ENCODE measurements at places on chromosomes 5 and 9.
A peak's percentile ranks its signal among the peaks of the same experiment; 100 is the strongest.

DNA sequence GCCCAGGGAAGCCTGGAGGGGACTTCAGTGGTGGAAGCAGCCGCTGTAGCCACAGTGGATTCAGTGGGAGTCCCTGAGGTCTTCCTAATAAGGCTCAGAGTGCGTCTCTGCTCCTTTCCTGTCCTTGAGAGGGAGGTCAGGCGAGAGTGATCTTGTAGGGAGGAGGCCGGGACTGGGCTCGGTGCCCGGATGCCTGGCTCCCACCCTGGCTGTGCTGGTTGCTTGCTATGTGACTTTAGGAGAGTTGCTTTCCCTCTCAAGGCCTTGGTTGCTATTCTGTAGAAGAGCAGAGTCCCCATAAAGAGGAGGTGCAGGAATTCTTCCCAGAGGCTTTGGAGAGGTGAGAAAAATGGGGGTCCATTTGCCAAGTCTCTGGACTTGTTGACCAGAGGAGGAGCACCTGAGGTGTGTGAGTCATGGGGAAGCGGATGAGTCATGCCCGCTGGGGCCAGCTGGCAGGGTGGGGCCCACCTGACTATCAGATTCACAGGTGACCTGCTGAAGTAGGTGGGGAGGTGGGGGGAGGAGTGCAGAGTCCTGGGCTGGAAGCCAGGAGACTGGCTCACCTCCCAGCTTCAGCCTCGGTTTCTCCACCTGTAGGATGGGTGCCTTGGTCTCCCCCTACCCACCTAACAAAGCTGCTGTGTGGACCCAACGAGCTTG lies 13.8 kb downstream of the GSN start:
- peak; percentile 5 for DNase-seq

GRCh38 chr9:21320465-21320864 lies 14.7 kb downstream of the KLHL9 start:
- DNase-seq: no peak

- DNase-seq: no peak
These were observed 110.0 kb upstream of the PRR16 start for GRCh38 chr5:120354126-120354525.

DNA sequence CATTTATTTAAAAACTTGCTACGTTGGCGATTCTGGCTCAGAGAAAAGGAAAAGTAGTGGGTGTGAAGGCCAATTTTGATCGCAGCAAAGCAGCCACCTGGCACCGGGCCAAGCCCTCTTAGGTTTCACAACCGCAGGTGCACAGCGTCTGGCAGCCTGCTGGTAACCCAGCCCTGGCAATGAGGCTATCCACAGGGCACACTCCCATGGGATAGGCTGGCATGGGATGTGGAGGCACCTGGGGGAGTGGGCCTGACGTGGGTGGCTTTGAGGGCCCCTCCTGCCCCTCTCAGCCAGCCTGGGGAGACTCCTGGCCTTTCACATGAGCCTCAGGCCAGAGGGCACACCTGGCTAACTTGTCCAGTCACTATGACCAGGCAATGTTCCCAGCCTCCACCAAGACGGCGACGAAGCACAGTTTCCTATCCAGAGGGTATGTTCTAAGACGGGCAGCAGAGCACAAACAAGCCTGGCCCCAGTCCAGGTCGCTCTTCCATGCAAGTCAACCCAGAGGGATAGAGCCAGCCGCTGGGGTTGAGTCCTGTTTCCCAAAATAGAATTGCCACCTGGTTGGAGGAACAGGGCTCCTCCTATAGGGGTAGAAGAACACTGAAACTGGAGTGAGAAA lies 19.0 kb downstream of the CMBL start:
- DNase-seq: peak; percentile 94

DNA sequence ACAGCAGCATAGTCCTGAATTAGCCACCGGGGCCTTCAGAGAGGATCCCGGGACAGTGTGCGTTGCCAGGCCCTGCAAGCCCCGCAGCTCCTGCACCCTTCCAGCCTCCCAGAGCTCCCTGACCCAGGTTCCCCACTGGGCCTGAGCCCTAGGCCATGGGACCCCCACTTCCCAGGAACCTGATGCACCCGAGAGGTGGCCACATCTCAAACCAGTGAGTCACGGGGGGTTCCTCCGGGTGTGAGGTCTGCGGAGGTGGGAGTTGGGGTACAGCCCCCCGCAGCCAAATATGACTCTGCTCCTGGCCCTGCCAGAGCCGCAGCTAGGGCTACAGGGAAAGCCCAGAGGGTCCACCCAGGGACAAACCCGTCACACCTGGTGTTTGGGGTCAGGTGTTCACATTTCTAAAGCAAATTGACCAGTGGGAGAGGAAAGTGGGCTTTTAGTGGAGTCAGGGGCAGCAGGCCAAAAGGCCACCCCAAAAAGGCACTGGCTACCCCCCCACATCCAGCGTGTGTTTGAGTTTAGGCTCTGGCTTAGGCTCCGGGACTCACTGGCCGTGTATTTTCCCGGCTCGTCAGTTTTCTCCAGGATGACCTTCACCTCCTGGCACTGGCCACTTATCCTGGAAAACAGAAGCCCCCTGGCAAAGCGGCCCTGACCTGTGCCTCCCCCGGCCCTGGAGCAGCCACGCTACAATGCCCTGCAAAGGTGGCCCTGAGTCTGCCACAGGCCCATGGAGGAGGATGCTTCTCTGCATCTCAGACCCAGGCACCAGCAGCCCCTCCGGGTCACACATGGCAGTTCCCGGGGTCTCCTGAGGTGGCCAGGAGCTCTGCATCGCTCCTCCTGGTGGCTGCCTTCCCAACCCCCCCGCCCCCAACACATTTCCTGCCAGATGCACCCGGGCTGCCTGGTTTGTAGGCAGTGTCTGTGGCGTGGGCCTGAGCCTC lies 17.4 kb upstream of the OBP2B start:
- no peak for DNase-seq

- no peak for DNase-seq
These were observed 677.7 kb upstream of the KLF4 start for GRCh38 chr9:108167136-108167900.

DNA sequence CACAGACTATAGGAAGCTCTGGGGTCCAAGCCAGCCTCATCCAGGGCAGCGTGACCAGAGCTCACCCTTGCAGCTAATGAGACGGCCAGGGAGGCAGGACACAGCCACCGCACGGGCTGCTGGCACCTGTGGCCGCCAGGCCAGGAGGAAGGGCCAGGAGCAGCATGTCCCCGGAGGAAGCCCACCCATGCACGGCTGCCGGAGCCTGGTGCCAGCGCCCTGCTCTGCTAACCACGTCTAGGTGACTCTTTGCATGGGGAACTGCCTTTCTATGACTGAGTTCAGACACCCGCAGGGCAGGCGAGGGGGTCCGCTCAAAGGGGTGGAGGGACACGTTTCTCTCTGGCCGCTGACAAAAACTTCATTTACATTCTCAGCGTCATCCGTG lies 68.5 kb upstream of the SARDH start:
- DNase-seq: no peak

DNA sequence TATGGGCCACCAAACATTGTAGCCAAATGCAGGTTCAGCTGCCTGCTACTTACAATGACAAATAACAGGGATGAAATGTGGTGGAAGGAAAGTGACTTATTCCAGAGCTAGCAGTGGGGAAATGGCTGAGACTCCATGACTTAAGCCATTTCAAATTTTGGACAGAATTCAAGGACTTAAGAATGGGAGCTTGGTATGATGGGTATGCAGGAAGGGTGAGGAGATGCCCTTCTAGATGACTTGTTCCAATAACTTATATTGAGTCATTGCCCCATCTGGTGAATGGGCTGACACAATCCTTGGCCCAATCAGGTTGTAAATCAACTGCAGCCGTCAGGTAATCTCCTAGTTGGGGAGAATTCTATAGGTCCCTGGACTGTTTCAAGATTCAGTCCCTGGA lies 230.7 kb upstream of the SGCD start:
- DNase-seq: no peak

DNA sequence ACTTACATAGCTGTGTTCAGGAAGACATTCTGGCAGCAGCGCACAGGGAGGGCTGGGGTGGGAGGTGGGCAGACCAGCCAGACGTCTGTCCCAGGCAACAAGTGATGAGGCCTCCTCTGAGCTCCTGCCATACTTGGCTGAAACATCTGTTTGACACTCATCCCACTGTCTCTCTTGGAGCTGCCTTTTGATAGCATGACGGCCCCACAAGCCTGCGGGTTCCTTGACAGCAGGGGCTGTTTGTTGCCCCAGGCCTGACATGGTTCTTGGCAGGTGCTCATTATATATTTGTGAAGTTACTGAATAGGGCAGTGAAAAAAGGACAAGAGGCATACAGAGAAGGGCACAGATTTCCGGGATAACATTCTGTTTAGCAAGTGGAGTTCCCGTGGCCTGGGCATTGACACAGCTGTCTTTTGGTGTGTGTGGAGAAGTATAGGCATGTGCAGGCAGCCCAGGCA lies 22.2 kb upstream of the B4GALT1 start:
- no peak for DNase-seq

GRCh38 chr9:88481933-88482332 lies 53.0 kb upstream of the NXNL2 start:
- no peak for DNase-seq

GRCh38 chr5:52825826-52826225 lies 38.1 kb downstream of the ITGA1 start:
- no peak for DNase-seq

DNA sequence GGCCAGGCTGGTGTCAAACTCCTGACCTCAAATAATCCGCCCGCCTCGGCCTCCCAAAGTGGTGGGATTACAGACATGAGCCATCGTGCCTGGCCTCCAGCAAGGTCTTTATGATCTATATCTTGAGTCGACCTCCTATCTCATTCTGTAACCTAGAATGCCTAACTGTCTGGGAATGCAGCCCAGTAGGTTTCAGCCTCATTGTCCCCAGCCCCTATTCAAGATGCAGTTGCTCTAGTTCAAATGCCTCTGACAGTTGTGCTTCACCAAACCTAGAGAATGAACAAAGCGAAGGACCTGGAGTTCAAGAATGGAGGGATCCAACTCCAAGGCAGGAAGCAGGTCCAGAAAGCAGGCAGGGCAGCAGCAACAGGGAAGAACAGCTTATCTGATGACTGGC lies 30.8 kb downstream of the GLRX start:
- no peak for DNase-seq

- DNase-seq: no peak
These were observed 2.7 kb downstream of the ANKRD33B start for GRCh38 chr5:10566543-10567068.

- DNase-seq: no peak
These were observed 5.6 kb upstream of the PAM start for GRCh38 chr5:102749416-102750030.

GRCh38 chr5:14424011-14424685 lies 157.4 kb upstream of the OTULINL start:
- no peak for DNase-seq

DNA sequence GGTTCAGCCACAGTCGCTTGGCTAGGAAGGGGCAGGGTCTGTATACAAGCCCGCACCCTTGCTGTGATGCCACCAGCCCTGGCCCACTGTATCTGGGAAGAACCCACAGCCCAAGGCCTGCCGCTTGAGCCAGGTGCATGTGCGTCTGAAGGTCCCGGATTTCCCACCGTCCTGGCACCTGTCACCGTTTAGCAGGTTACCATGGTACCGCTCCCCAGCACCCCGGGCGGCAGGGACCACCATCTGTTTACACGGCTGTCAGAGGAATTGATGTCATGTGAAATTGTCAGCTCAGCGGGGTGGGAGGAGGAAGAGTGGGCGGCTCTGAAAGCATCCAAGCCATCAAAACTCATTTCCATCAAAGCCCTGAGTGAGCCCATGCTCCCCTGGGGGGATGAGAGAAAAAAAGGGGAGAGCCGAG lies 92.7 kb downstream of the HRH2 start:
- no peak for DNase-seq

- no peak for DNase-seq
These were observed 24.1 kb upstream of the PTGS1 start for GRCh38 chr9:122346478-122347347.

- no peak for DNase-seq
These were observed 126.3 kb downstream of the EFNA5 start for GRCh38 chr5:107544476-107544875.

DNA sequence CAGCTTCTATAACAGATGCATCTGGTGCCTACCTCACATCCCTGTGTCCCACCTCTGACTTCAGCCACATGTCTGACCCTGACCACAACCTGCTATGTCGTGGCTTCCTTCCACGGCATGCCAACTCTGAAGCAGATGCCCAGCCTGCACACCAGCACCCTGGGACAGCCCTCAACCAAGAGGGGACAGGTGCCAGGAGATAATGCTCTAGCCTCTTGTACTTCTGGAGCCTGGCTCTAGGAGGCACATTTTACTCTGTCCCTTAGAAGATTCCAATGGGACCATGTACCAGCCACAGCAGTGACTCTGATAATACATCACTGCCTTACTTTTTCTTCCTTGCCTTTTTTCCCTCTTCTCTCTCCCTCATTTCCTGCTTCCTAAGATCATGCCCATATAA lies 51.4 kb downstream of the EBF1 start:
- DNase-seq: no peak

GRCh38 chr5:58950224-58950623 lies 367.3 kb downstream of the RAB3C start:
- DNase-seq: no peak

GRCh38 chr5:107680799-107681198 lies 10.1 kb upstream of the EFNA5 start:
- no peak for DNase-seq

- no peak for DNase-seq
These were observed 1.6 kb upstream of the LCN8 start for GRCh38 chr9:136759436-136760325.

- DNase-seq: no peak
These were observed 69.2 kb upstream of the SH3GL2 start for GRCh38 chr9:17509701-17510100.

GRCh38 chr9:96501633-96502538 lies 51.9 kb downstream of the HABP4 start:
- DNase-seq: no peak

DNA sequence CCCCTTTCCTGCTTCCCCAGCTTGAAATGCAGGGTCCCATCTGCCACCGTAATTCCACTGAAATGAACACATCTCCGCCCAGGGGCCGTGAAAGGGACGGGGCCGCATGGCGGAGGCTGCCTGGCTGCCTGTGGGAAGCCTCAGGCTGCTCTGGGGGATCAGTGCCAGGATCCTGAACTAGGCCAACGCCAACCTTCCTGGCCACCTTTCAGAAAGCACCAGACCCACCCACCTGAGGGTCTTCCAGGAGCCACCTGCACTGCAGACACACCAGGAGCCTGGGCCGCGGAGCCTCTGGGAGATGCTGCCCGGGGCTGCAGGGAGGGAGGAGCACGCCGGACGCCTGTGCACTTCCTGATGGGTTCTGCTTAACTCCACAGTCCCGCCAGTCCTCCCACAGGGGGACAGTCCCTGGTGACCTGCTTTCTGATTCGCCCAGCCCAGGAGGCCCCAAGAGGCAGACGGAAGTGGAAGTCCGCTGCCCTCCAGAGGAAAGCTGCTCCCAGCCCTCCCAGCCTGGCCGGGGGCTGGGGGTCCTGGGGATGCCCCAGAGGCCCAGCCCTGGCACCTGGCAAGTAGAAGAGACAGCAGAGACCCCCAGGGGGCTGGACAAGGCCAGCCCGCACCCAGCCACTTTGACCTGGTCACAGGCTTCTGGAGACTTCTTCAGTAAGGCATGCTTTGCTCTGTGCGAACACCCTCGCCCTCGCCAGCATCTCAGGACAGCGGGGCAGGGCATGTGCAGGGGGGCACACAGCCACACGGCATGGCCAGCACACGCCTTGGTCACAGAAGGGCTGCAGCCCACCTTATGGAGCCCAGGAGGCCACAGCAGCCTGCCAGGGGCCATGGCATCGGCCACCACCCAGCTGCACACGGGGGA lies at the start of gene CARD9:
Gene CARD9, minus strand, starts transcription at position 370 of the 883 bp plus-strand sequence. CDS start 1,591 bp downstream, outside the sequence.
- no peak for DNase-seq

- DNase-seq: no peak
These were observed 45.7 kb downstream of the PPARGC1B start for GRCh38 chr5:149775785-149776184.
